ENCODE measurements at places on chromosomes 12 and 14.

DNA sequence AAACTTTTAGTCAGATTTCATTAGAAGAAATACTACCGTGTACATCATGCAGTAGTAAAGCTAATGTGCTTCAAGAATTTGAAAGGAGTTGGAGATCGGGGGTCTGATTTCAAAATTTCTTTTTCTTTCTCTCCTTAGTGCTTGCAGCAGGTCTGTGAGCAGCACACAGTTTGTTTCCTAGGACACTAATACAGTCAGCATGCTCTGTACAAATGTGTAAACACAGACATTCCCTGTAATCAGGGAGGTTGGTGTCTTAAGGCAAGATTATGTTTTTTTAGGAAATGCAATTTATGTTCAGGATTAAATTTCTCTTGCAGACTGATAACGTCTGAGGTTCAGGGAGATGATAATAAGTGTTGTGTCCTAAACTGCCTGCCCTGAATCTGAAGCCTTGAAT is 142.7 kb downstream of the ALX1 start:
- DNase-seq: no peak

GRCh38 chr14:94619297-94619696 is 7.1 kb downstream of the SERPINA3 start:
- DNase-seq: no peak

- no peak for DNase-seq
Measured at GRCh38 chr12:47071241-47071852, 8.1 kb upstream of the PCED1B start.

GRCh38 chr14:20578784-20579502 is 8.9 kb downstream of the RNASE11 start:
- DNase-seq: no peak

DNA sequence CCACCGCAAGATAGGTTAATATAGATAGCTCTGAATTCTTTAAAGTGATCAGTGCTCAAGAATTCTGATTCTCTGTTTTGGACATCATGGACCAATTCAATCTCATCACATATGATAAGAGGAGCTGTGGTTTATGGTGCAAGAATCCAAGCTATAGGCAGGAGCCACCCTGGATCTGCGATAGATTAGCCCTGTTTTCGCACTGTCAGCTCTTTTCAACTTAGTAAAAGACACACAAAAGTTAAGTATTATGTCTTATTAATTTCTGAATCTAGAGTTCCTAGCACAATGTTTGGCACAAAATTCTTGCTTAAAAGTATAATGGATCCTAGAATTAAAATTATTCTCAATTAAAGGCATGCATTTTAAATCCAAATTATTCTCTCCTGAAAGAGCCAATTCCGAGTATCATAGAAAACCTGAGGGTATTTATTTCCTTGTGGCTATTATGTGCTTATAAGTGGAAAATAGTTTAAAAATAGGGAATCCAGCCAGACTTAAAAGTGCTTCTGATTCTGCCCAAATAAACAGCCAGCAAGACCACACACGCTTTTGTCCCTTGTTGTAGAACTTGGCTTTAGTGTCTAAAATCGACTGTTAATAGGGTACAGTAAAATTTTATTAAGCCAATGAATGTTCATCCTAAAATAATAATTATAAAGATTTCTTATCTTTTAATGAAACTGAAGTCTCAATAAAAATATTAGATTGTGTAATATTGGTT is 184.9 kb upstream of the FLRT2 start:
- DNase-seq: no peak
